ENCODE measurements at places on chromosomes 13 and 19.

DNA sequence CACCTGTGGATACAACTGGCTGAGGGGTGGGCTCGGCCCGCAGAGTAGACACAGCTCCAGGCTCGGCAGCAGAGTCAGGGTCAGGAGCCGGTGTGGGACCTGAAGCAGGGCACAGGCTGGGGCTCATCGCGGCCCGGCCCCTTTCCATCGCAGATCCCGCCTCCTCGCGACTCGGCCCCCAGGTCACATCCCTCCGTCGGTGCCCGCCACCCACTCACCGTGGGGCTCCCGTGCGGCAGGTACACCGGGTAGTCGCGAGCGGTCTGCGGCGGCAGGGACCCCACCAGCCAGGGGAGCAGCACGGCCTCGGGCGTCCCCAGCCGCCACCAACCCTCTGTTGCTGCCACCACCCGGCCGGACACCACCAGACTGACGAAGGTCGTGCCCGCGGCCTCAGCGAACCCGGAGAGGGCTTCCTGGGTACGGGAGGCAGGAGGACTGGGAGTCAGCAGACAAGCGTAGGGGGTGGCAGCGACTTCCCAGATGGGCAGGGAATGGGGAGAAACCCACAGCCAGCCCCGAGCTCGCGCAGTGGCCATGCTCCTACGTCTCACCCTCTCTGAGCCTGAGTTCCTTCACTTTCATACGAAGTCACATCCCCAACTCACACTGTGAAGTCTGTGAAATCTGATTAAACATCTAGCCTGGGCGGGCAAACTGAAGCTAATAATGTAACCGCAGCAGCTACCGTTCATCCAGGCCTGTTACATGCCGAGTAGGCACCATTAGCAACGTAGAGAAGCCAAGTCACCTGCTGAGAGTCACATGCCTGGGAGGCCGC, 3.7 kb downstream of the FUZ start:
- DNase-seq, result peak; percentile 76

DNA sequence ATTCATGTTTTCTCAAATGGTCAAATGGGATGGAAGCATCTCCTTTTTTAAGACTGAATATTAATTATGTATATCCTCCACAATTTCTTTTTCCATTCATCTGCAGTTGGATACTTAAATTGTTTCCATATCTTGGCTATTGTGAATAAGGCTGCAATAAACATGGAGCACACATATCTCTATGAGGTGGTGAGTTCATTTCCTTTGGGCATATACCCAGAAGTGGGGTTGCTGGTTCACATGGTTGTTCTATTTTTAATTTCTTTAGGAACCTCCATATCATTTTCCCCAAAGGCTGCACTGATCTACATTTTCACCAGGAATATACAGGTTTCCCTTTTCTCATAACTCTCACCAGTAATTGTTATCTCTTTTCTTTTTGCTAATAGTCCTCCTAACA, 566.3 kb downstream of the KCTD12 start:
- DNase-seq, result no peak

DNA sequence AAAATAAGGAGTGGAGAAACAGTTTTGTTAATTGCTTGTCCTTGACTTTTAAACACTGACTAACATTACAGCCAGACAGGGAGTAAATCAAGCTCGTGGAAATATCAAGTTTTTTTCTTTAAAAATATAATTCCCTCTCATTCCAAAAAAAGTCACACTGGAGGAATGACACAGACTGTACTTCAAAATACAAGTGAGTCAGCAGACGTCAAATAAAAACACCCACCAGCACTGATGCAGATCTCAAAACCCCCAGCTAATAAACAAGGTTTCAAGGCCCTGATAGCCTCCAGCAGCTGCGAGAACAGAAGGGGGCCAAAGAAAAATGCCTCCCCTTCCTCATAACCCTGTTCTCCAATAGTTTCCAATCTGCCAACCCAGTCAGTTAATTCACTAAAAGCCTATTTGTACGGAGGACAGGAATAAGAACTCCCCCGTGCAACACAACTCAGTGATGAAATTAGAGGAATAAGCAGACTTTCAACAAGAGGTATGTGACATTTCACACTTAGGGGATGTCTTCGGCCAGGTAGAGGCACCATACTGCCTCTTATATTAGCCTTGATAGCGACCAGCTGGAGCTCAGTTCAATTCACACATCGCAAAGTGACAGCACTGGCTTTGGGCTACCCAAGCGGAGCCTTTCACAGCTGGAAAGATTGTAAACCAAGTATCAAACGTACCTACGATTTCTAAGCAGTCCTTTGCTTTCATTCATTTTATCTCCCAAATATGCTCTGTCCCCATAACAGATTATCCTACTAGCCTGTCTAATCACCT, 561.0 kb upstream of the KLF12 start:
- no peak for DNase-seq

DNA sequence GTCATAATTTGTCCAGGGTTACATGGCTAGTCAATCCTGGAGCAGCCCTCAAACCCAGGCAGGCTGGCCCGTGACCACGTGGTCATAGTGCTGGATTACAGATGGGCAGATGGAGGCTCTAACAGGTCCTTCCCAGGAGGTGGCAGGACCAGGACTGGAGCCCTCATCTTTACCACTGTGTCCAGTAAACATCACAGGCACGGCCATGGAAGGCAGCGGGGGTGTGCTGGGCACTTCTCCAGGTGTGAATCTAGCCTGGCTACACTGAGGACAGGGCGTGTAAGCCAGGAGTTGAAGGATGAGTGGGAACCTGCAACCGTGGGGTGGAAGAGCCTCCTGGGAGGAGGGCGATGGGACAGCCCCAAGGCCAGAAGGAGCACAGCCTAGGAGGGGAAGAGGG, 6.1 kb downstream of the CIC start:
- DNase-seq, result no peak

- DNase-seq, result no peak
Measured at GRCh38 chr13:76750126-76750525, 136.1 kb downstream of the KCTD12 start.

- DNase-seq, result no peak
Measured at GRCh38 chr13:65825039-65825438, 1405.1 kb downstream of the PCDH9 start.

Data from small intestine (tissue), 16 donors.